ENCODE measurements at places on chromosomes 4 and X.

DNA sequence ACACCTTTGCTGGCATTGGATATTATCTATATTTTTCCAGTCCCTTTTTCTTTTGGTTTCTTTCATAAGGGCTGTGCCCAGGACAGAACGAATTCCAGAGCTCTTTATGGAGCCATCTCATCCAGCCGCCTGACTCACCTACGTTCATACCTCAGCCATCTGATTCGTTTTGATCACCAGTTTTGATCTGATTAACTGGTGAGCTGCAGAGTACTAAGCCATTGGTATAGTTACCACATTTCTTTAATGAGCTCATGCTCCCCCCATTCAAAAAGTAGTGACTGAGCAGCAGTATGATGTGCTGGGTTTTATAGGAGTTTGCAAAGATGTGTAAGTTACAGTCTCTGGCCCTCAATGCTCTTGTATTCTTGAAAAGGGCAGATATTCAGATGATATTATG lies 43.0 kb upstream of the CDKN2AIP start:
- DNase-seq, result no peak

DNA sequence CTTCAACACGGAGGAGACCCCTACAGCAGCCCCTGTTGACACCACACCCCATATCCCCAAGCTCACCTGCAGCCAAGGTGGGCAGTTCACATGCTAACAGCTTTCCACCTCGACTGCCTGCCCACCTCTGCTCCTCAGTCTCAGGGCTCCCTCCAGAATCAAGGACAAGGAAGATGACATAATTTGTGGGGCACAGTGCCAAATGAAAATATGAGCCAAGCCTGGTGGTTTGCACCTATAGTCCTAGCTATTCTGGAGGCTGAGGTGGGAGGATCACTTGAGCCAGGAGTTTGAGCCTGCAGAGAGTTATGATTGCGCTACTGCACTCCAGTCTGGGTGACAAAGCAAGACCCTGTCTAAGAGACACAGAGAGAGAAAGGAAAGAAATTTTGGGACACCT lies 516.3 kb downstream of the BCOR start:
- no peak for DNase-seq

GRCh38 chrX:119489212-119490074 lies 21.2 kb downstream of the SLC25A5 start:
- DNase-seq, result no peak

- no peak for DNase-seq
Measured at GRCh38 chrX:13102636-13103035, 58.2 kb upstream of the FAM9C start.
